ENCODE measurements at places on chromosomes 1 and 21.

DNA sequence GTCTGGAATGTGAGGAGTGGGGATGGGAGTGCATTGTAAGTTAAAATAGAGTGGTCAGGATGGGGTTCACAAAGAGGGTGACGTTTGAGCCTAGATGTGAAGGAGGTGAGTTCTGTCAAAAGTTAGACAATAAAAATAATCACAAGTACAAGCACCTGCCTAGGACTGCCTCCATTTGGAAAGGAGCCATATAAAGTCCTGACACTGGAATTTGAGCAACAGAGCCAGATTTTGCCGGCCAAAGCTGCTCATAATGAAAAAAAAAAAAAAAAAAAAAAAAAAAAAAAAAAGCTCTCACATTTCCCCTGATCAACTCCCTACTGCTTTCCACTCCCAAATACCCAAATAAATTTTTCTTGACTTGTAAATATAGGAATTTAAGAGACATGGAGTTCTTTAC, 4.1 kb downstream of the PALMD start:
- no peak for DNase-seq

GRCh38 chr1:169545472-169545871, 40.8 kb downstream of the F5 start:
- no peak for DNase-seq

GRCh38 chr1:247574664-247575063, 13.5 kb upstream of the OR2G2 start:
- DNase-seq = no peak

DNA sequence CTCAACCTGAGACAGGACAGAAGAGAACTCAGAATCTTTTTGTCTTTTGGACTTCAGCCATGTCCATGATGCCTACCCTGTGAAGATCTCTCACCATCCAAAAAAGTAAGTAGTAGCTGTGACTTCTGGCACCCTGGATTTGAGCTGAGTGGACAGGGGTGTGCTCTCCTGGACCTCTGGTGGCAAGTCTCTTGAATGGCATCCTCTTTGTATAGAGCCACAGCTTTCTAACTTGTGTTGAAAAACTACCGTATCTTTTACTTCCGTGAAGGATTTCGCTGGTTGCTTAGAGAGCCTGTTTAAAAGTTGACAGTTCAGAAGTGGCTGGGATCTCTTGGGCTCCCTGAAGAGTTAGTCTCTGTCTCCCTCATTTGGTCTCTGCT, 1.8 kb downstream of the MFN2 start:
- DNase-seq = no peak

DNA sequence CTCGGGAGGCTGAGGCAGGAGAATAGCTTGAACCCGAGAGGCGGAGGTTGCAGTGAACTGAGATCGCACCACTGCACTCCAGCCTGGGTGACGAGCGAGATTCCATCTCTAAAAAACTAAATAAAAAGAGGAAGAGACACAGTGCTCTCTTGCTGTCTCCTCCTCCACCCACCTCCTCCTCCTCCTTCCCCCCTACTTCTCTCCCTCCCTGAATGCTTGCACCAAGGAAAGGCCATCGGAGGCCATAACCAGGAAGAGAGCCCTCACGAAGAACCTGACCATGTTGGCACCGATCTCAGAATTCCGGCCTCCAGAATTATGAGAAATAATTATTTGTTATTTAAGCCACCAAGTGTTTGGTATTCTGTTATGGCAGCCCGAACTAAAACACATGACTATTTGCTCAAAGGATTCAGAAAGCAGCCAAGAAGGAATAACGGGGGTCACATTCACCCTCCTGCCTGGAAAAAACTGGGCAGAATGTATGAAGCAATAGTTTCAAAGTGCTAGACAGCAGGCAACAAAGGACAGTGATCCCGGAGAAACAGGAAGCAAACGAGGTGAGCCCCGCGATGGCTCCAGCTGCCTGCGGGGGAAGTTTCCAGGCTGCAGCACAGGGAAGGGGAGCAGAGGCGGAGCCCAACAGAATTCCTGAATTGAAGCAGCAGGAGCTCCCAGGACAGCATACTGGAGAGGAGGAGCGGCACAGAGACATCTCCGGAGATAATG, 35.8 kb downstream of the LDLRAD1 start:
- DNase-seq = peak; percentile 70

GRCh38 chr1:180137776-180138175, 16.9 kb upstream of the QSOX1 start:
- DNase-seq = no peak

DNA sequence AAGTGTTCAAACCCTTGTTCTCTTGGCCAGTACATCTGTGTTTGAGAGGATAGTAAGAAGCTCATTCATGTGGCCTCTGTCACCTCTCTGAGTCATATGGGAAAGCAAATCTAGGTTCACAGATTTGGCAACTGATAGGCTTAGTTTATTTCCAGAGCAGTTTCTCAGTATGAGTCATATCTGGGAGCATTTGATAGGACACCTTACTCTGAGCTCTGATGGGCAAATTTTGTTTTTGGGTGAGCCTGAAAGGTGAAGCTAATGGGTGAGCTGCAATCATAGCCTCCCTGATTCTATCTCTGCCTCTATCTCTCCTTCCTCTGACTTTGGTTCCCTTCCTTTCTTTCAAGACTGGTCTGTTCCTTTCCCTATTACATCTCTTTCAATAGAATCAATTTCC, 134.4 kb downstream of the S1PR1 start:
- DNase-seq = no peak

DNA sequence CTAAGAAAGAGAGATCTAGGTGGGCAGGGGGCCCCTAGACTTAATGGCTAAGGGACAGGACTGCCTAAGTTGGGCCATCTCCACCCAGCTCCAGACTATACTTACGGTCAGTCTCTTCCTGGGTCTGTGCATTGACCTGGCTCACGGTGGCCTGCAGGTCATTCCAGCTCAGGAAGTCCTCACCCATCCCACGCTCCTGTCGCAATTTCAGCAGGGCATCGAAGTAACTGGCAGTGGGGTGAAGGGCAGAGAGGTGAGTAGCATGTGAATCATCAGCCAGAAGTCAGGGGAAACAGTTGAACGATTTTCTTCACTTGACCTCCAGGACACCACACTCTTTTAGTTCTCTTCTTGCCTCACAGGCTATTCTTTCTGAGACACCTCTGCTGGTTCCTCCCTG, 20.5 kb downstream of the IQGAP3 start:
- DNase-seq = no peak

DNA sequence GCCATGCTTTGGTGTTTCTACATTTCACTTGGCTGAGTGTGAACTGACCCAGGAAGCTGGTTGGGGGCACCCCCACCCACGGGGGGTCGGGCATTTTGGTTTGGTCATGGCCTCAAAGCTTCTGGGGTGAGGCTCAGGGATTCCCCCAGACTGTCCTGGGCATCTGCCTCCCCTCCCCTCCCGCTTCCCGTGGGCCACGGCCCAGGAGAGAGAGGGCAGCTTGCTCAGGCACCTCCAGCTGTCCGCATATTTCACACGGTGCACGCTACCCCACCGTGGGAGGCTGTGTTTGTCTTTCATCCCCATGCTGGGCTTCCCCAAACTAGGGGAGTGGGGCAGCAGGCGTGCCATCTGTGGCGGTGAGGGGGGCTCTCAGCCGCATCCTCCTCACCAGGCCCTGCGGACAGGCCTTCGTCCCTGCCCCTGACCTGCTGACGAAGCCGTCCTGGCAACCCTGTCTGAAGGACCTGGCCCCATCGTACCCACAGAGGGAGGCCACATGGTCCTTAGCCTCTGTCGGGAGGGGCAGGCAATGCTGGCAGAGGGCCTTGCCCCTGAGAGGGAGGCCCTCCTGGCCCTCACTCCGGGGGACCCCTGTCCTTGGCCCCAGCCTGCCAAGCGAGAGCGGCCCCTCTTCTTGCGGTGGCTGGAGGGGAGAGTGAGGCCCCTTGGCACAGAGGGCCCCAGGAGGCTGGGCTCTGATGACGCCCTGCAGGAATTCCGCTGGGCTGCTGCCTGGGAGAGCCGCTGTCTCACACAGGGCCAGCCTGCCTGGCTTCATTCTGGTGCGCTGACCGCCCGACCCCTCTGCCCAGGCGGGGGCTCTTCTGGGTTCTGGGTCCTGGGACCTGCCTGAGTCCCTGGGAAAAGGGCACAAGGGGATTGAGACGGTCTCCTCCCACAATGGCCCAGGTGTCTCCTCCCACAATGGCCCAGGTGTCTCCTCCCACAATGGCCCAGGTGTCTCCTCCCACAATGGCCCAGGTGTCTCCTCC, 22.1 kb downstream of the TP73 start:
- DNase-seq = no peak

DNA sequence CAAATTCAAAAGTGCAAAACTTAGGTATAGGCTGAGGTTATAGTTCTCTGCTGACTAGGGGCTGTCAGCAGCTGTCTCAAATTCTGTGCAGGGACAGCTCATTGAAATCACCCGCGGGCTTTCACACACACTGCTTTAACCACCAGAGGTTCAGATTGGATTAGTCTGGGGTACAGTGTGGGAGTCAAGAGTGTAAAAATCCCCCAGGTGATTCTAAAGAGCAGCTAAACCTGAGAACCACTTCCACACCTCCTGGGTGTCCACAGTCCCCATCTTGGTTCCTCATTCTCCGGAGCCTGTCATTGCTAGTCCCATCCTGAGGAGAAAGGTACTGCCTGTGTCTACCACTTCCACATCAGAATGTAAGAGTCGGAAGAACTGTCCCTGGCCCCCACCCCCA, 9.9 kb upstream of the TDRD10 start:
- no peak for DNase-seq

GRCh38 chr1:183040547-183040971, 17.3 kb downstream of the LAMC1 start:
- no peak for DNase-seq

DNA sequence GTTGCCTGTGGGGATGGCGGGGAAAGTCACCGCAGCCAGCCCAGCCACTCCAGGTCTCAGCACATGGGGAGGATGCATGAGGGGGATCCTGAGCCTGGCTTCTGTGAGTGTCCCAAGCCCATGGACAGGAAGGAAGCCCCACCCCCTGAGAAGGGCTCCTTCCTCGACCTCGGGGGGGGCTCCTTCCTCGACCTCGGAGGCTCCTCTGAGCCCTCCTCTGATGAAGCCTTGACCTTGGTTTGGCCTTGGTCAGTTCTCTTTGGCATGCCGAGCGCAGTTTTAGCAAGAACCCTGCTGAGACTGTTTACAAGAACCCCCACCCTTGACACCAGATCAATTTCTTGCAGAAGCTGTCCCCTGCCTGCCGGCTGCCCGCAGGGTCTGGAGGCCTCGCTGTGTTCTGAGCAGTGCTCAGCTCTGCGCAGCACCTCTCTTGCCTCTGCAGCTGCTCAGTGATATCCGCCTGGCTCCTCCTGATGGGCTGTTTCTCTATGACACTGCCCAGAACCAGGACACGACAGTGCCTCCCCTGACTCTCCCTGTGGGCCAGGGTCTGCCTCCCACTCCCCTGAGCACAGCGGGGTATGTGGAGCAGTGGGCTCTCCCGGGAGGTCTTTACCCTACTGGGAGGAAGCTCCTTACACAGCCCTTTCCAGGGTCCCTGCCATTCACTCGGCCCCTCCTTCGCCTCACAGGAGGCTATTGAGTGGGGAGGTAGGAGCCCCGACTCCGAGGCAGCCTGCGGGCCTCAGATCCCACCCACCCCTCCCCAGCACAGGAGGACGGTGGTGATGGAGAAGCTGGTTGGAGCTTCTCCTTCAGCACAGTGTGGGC, 15.4 kb downstream of the ACTRT2 start:
- no peak for DNase-seq

DNA sequence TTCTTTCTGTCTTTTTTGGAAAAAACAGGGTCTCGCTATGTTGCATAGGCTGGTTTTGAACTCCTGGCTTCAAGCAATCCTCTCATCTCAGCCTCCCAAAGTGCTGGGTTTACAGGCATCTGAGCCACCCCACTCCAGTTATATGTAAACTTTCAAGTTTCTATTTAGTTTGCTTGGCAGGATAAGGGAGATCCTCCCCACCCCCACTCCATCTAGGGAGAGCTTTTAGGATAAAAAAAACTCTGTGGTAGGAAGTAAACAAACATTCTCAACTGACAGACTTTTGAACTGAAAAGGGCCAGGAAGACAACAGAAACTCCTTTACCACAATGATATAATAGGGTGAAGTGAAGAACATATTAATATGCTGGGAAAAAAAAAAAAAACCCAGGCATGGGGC, 41.0 kb upstream of the ZNF326 start:
- no peak for DNase-seq

- DNase-seq = no peak
Observed at GRCh38 chr1:29986986-29987385, 736.4 kb downstream of the MATN1 start.

DNA sequence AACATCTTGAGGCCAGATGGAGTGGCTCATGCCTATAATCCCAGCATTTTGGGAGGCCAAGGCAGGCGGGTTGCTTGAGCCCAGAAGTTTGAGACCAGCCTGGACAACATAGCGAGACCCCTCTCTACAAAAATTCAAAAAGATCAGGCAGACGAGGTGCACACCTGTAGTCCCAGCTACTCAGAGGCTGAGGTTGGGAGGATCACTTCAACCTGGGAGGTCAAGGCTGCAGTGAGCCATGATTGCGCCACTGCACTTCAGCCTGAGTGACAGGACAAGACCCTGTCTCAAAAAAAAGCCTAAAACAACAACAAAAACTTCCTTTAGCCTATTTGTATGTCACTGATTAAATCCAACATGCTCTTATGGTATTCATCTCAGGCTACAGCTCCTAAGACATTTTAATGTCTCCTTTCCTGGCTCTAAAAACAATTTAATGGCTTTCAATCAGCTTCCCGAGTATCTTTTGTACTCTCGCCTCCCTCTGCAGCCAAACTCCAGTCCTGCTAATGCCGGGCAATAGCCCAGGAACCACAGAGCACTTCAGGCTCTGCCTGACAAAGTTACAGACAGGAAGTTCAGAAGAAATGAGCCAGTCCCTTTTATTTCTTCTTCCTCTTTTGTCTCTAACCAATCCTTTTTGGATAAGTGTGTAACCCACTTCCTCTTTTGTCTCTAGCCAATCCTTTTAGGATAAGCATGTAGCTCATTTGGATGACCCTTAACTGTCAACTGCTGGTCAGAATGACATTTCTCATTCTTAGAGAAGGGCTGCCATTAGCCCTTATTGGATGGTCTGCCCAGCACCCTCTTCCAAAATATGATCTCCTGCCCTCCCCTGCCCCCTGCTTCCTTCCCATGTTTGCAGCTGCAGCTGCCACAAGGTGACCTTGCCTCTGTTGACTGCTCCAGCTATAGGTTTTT, 6.6 kb upstream of the DOP1B start:
- peak; percentile 96 for DNase-seq

- no peak for DNase-seq
Observed at GRCh38 chr1:209510063-209510462, 73.5 kb upstream of the CAMK1G start.

DNA sequence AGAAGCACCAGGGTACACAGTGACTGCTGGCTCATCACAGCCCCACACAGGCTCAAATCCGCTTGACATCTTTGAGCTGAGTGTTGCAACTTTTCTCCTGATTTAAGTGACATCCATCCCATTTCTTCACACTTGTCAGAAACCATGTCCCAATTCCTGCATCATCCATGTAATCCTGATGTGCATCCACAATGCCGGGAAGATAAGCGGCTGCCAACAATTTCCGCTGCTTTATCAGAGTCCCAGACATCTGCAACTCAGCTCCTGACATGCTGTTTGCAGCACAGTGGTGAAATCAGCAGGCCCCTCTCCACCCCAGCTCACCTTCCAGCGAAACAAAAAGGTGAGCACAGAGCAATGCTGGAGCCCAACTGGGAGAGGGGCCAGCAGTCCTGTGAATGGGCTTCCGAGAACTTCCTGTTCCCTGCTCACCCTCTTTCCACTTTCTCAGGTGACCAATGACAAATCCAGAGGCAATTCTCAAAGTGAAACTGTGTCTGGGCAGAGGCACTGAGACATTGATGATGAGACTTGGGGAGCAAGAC, 581.0 kb downstream of the AJAP1 start:
- DNase-seq = no peak
